ENCODE measurements at places on chromosomes 6 and 20.
A peak's percentile ranks its signal among the peaks of the same experiment; 100 is the strongest.

DNA sequence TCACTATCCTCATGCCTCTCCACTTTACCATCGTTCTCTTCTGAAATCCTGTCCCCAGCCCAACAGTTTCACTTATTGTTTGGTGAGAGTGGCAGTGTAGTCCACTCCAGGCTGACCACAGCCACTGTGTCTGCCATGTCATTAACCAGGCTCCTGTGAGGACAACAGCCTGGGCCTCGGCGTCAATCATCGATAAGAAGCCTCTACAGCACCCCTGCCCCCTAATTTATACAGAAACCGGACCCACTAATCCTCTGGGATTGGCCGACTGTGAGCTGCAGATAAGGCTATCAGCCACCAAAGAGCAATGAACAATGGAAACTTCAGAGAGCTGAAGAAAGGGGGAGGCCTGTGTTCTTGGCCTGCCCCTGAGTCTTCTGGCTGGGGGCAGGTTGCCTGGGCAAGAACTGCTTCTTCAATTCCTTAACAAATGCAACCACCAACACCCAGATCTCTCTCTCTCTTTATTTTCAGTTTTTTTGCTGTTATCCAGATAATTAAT, 3.4 kb downstream of the EGFL8 start:
- no peak for DNase-seq

DNA sequence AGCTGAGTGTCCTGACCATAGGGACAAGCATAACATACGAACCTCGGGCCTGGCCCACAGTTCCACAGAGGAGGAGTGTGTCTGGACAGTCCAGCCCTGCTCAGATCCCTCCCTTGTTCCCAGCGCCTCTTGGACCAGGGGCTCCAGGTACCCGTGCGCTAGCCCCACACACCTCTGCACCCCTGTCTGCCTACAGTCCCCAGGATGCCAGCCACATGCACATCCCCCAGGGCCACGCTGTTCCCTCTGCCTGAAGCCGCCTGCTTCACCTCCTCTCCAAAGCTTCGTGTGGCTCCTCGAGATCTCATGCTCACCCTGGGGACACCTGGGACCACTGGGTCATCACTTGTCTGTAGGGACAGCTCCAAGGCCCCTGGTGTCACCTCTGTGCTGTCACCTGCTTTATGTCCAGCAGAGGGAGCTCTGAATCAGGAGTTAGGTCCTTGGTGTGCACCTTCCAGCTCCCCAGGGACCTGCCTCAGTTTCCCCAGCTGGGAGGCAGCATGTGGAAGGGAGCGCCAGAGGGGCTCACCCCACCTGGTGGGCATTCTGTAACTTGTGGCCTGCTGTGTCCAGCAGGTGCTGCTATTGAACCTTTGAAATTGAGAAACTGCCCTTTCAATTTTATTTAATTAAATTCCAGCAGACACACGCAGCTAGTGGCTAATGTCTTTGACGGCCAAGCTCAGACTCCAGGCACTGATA, 7.3 kb upstream of the YTHDF1 start:
- DNase-seq, result peak; percentile 54

- no peak for DNase-seq
Observed at GRCh38 chr6:7642791-7643190, 52.8 kb downstream of the SNRNP48 start.

DNA sequence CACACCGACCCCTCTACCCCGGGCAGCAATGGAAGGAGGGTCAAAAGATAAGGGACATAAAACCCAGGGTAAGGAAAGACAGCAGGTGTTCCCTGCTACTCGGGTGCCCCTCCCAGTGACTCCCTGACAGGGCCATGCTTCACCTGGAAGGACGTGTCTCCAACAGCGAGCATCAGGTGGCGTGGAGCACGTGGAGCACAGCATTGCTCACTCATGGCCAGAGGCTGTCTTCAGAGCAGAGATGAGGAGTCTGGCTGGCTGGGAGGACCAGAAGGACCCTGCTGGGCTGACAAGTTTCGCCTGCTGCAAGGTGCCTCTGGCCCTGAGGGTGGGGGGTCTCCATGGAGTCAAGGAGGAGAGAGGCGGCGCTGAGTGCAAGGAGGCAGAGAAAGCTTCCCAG, 15.3 kb upstream of the CDH22 start:
- no peak for DNase-seq

GRCh38 chr6:111992851-111993250, 61.1 kb upstream of the CCN6 start:
- peak; percentile 44 for DNase-seq

GRCh38 chr20:531608-532007, 12.0 kb downstream of the CSNK2A1 start:
- no peak for DNase-seq

DNA sequence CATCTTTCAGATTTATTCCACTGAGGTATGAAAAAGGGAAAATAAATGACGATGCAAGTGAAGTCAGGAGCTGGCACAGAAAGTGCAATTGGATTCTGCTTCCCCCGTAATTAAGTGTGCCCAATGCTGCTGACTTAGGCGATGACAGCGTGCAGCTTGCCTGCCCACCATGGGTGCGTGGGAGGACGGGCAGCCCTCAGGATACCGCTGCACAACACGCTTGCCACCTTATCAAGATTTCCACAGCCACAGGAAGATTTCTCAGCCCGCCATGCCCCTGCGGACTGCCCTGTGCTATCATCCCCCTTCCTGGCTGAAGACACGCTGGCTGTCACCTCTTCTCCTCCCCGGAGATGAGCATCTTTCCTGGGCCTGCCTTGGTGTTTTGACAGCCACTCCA, 103.3 kb upstream of the BACH2 start:
- DNase-seq, result no peak

- no peak for DNase-seq
Observed at GRCh38 chr6:43891072-43891870, 121.3 kb downstream of the VEGFA start.

- no peak for DNase-seq
Observed at GRCh38 chr6:18431581-18431980, 44.4 kb downstream of the RNF144B start.

- DNase-seq, result no peak
Observed at GRCh38 chr6:69378326-69378725, 418.5 kb downstream of the LMBRD1 start.

DNA sequence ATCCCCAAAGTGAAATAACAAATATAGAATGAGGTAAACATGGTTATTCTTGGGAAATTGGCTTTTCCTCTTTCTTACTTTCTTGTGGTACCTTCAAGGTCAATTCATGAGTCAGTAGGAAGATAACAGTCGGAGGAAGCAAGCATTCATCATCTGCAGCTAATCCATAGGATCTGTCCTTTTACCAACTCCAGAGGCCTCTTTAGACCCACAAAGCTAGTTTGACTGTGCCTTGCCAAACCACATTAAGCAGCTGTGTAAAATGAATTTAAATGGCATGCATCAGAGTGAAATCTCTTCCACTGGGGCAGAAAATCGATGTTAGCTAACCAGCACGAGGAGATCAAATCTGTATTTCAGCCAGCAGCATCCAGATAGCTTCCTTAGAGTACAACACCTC, 171.3 kb downstream of the TMEM242 start:
- no peak for DNase-seq

DNA sequence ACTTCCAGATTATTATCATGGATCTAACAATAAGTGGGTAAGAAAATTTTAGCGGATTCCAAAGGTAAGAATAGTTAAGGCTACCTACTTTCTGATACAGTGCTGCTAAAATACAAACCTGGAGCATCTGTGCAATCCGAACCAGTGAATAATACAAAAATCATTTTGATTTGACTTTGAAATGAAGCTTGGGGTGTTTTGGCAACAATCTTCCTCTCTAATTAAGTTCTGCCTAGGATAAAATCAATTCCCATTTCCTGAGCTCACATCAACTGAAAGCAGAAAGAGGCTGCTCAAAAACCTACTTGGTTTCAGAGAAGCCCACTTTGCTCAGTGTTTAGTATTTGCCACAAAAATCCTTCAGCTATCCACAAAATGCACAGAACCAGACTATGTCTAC, 18.7 kb upstream of the SH3BGRL2 start:
- DNase-seq, result no peak

DNA sequence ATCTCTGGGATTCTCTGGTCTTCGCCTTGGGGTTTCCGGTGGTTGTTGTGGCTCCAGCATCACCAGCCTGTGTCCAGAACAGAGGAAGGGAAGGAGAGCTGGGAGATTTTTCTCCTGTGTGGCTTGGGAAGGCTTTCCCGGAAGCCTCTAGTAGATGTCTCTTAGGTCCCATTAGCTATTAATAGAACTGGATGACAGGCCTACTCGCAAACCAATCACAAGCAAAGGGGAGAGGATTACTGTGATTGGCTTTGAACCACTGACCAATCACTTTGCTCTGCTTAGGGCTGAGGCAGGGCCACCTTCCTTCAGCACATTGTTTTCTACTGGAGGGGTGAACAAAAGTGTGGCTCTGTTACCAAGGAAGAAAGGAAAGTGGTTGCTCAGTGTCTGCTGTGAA, 203.4 kb upstream of the SULF2 start:
- DNase-seq, result no peak

GRCh38 chr20:20037960-20038359, 14.3 kb downstream of the CRNKL1 start:
- no peak for DNase-seq

- DNase-seq, result no peak
Observed at GRCh38 chr20:34220561-34220960, 20.7 kb upstream of the ASIP start.

GRCh38 chr6:125714441-125715090, 34.9 kb upstream of the HEY2 start:
- no peak for DNase-seq

- peak; percentile 67 for DNase-seq
Observed at GRCh38 chr6:134938896-134939295, 11.0 kb downstream of the ALDH8A1 start.

DNA sequence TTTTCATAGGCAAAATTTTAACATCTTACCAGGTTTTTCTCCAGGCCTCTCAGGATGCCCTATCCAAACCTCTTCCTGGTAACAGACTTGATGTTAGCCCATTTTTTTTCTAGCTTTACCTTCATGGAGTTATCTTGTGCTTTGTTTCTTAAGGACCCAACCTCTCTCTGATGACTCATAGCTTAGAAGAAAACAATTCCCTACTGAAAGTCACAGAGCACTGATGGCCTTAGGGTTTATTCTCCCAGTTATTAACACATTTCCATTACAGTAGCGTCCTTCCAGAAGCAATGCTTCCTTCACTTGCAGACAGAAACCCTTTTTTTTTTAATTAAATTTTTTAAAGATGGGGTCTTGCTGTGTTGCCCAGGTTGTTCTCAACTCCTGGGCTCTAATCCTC, 79.4 kb downstream of the IYD start:
- DNase-seq, result no peak

All from CD8-positive, alpha-beta T cell (primary cell).